Mesothelial cell of epicardium (in vitro differentiated cells): ENCODE measurements at places on chromosomes 1 and 21.

DNA sequence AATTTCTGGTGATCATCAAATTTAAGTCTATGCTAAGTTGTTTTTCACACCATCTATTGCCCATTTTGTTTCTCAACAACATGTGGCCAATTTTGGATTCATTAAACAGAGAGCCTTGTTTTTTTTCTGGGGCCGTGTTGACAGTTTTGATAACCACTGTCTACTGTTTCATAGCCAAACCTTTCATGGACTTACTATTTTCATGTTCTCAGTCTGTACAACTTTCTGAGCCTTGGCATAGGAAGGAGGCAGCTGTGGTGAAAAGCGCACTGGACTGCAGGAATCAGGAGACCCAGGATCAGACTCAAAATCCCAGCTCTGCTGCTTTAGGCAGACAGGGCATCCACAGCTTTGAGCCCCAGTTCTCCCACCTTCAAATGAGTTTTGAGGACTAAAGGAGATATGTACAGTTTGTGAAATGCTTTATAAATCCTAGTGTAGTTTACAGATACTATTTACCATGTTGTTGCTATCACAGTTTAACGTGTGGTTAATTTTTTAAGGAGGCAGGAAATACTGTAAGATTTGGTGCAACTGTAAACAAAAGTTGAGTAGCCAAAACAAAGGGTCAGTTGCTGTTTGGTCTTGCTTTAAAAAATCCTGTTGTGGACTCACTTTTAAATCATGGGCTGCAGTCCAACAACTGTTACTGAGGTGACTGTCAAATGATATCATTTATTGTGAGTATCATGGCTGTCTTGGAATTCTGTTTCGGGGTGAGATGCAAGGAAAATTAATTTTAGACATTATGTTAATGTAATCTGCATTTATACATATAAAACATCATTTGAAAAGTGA, 2.9 kb downstream of the MACO1 start:
- DNase-seq = no peak

DNA sequence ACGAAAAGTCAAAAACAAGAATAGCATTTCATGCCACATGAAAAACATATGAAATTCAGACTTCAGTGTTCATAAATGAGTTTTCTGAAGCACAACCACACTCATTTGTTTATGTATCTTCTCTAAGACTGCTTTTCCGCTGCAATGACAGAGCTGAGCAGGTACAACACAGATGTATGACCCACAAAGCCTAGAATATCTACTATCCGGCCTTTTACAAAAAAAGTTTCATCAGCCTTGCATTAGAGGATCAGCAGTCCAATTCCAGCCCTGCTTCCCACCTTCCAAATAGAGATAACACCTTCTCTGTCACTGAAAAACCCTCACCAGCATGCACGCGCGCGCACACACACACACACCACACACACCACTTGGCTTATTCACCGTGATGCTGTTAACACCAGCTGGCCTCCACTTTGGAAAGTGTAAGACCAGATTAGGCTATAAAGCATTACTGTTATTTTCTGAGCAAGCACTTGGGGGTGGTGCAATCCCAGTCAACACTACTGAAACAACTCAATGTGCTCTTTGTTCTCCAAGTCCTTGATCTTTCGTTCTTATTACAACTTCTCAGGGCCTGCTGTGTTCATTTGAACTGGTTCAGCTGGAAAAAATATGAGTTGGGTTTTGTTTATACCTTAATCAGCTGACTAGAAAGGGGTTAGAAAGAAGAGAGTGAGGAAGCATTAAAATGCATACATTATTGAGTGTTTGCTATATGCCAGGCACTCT, 90.0 kb downstream of the GLUL start:
- DNase-seq = no peak

DNA sequence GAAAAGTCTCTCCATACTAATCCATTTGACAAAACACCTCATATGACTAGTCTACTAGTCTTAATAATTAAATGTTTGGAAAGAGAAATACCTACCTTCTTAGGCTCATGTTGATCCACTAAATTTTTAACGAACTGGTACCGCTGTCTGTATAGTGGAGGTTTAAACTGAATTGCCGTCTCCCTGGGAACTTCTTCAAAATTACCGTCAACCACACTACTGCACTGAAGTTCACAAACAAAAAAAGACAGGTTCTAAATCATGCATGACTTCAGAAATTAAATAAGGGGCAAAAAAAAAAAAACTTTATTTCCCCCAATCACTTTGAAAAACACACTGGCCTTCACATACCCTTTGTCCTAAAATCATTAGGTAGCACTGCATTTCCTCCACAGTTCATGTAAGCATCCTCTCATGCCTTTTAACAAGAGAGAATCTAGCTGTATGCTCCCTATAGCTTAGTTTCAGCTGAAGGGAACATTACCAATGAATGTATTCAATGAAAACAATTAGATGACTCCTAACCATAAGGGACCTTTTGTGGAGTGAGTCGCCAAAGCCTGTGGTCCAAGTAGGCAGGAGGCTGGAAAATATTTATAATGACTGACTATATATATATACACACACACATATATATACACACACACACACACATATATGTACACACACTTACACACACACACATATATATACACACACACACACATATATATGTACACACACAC, 3.4 kb downstream of the HENMT1 start:
- DNase-seq = no peak

DNA sequence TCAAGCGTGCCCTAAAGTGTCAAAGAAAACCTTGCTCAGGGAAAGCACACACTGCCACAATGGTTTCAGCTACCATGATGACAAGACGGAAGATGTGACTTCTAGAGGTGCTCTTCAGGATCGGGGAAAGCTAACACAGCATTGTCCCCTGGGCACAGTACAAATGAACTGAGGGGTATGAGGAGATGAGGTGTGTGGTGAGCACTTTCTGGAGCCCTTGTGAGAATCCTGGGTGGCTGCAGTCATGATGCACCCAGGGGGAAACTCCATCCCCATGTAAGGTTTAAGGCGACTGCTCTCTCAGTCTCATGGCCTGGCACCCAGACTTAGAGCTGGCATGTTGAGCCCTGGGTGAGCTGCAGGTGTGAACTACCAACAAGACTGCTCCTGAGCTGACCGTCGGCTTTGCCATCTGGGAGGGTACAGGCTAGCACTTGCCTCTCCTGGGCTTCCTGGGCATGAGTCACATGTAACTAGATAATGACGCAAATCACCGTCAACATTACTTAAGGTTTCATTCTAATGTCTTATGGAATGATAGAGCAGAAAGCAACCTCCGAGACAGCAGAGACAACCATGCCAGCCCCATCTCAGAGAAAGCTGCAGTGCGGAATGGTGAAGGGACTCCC, 144.6 kb downstream of the CLIC6 start:
- DNase-seq = no peak

DNA sequence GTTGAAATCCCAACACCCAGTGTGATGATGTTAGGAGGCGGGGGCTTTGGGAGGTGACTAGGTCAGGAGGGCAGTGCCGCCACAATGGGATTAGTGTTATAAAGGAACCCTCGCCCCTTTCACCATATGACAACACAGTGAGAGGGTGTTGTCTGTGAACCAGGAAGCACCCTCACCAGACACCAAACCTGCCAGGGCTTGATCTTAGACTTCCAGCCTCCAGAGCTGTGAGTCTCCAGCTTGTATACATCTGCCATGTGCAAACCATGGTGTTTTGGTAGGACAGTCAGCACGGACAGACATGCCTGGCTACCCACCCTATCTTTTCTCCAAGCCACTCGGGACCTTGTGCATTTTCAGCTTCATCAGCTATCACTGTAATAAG, 4.0 kb downstream of the TRIM11 start:
- no peak for DNase-seq

DNA sequence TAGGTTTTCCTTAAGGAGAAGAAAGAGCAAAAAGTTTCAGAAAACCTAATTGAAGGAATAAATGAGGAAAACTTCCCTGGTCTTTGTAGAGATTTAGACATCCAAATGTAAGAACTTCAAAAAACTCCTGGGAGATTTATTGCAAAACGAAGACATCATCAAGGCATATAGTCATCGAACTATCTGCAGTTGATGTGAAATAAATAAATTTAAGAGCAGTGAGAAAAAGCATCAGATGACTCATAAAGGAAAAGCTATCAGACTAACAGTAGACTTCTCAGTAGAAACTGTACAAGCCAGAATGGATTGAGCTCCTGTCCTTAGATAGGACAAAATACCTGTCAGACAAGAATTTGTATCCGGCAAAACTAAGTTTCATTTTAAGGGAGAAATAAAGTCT, 569.4 kb upstream of the ADAMTS5 start:
- no peak for DNase-seq

DNA sequence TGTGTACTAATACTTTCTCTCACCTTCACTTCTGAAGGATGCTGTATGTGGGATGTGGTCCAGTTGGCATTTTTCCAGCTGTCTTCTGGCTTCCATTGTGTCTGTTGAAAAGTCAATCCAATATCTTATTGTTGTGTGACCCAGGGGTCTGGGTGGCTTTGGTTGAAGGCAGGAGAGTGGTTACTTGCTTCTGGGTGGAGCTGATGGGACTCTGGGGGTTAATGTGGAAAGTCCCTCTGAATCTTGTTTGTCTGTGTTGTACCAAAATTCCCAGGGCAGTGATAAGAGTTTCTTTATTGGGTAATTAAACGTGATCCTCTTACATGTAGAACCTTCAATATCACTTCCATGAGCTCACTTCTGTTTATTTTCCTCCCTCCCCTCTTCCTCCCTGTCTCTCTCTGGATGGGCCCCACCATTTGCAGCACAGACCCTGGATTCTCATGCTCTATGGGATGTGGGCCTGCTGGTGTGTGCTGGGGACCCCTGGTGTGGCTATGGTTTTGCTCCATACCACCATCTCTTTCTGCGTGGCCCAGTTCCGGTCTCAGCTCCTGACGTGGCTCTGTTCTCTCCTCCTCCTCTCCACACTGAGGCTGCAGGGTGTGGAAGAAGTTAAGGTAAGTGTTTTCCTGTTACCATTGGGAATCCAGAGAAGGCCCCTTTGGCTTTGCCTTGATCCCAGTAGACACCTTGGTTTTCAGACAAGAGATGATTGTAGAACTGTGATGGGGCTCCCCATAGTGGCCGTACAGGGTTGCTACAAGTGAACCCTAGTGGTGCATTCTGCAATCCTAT, 71.5 kb downstream of the HHAT start:
- DNase-seq = no peak

- no peak for DNase-seq
Measured at GRCh38 chr21:46556802-46557201, 48.1 kb downstream of the S100B start.

DNA sequence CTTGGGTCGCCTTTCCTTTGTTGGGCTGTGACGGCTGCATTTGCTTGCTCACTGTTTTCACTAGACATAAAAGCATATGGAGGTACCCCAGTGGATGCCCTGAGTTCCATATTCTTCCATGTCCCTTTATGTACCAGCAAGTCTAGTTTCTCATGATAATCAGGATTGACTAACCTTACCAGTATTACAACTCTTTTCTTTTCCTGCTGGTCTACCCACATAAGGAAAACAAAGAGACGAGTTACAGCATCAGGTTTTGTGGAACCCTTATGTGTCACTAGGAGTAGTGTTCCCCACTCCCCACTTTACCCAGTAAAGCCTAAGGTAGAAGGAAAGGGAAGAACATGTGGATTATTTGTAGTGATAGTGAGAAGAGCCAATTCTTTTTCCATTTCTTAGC, 16.4 kb upstream of the CENPF start:
- DNase-seq = no peak

DNA sequence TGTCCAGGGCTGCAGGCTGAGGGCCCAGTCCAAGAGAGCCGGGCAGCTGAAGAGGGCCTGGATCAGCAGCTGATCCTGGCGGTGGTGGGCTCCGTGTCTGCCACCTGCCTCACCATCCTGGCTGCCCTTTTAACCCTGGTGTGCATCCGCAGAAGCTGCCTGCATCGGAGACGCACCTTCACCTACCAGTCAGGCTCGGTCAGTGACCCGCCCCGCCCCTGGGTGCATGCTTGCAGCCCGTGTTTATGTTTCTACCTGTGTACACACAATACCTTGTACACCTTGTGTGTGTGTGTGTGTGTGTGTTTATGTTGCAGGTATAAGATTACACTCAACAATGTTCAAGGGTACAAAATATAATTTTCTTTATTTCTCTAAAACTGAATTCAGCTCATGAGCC, 13.0 kb downstream of the TIE1 start:
- no peak for DNase-seq

DNA sequence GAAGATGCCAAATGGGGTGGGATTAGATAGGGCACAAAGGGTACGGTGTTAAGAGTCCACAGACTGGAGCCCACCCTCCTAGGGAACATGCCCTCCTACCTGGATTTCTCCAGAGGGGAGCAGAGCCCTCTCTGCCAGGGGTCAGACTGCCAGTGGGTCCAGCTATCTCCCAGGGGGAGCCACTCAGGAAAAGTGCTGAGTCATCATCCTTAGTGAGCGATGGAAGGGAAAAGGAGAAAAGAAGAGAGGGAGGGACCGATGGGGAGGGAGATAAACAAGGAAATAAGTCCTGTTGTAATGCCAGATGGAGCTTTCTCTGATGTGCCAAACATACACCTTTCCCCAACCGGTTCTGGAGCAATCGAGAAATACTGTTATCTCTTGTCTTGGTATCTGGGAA, 30.4 kb upstream of the CYP4B1 start:
- no peak for DNase-seq

DNA sequence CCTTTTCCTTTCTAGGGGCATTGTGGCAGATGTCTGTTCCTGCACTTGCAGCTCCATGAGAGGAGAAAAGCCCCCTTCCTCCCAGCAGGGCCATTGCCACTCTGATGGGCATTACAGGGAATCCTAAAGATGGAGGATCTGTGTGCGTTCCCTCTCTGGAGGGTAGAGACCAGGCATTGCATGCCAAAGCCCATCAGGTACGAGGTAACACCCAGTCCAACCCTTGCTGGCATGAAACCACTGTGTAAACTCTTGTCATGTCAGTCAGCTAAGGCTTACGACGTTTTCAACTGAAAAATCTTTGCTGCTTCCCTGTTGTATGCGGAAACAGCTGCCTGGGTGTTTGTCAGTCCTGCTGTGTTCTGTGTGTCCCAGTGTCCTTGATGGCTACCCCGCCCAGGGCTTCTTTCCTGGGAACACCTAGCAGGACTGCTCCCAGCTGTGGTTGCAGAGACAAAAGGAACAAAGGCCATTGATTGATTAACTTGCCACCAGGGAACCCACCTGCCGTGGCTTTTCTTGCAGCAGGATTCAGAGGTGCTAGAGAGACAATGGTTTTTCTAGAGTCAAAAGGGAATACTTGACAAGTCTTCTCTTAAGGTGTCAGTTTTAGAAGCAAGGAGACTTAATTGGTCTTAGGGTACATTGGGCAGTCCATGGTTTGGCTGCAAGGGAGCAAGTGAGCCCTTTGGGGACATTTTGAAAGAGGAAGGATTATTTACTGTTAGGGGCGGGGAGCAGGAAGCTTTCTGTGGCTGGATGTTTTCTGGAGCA, 24.6 kb downstream of the B3GALT5 start:
- DNase-seq = no peak

GRCh38 chr1:214859647-214860046, 222.9 kb upstream of the KCNK2 start:
- DNase-seq = no peak

- DNase-seq = no peak
Measured at GRCh38 chr1:106952776-106953175, 103.7 kb upstream of the PRMT6 start.

DNA sequence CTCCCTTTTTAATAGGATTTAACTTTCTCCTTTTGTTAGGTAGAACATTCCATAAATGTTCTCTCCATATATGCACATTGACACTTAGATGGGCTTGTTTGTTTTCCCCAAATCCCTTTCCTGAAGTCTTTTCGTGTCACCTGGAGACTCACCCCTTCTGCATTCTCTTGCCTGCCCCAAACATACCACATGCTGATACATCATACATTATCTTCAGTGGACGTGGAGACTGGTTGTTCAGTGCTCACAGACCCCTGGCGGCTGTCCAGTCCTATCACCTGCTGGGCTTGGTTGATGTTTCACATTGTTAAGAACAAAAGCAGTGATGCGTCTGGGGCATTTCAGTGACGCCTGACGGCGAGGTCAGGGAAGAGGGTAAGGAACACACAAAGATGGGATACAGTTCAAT, 22.2 kb downstream of the FMOD start:
- peak; percentile 63 for DNase-seq
